ENCODE measurements at places on chromosomes 7 and 10. TPM values are rescaled to one million over a fixed set of nuclear protein-coding genes. Genes with fewer than 3 reads are reported as not detected.

The OR6V1 gene
- total RNA-seq = not detected

The PDIA4 gene
- 243 TPM for total RNA-seq

The ACSM6 gene
- total RNA-seq = not detected

The OR2A12 gene
- not detected for total RNA-seq

The PLXDC2 gene
- total RNA-seq = 17.1 TPM

The DOCK1 gene
- 69.3 TPM for total RNA-seq

The CYP3A4 gene
- not detected for total RNA-seq

The FAM131B gene
- total RNA-seq = 0.13 TPM

The ANKIB1 gene
- total RNA-seq = 24.5 TPM

The THSD7A gene
- total RNA-seq = 15.8 TPM

The RHOBTB1 gene
- 31.3 TPM for total RNA-seq

The PTF1A gene
- not detected for total RNA-seq

The LEP gene
- not detected for total RNA-seq

The PLAU gene
- total RNA-seq = 11.8 TPM

The VPS37D gene
- 3.8 TPM for total RNA-seq

The NPTX2 gene
- total RNA-seq = 6.7 TPM

The PIP gene
- total RNA-seq = not detected

The CADPS2 gene
- 49.2 TPM for total RNA-seq

The CUL2 gene
- total RNA-seq = 24.8 TPM

The CTAGE15 gene
- 0.13 TPM for total RNA-seq

The SYT15B gene
- total RNA-seq = 0.89 TPM

The GPR141 gene
- 0.13 TPM for total RNA-seq

The STK31 gene
- total RNA-seq = 0.13 TPM

The ANKRD30A gene
- total RNA-seq = not detected

The SLC26A4 gene
- total RNA-seq = 10.4 TPM

The ZPBP gene
- not detected for total RNA-seq

The CDC14C gene
- total RNA-seq = not detected

The SPAM1 gene
- total RNA-seq = not detected

The OR13A1 gene
- not detected for total RNA-seq

The CACNB2 gene
- under 0.01 TPM for total RNA-seq

The NAT16 gene
- not detected for total RNA-seq

All from dermis microvascular lymphatic vessel endothelial cell (primary cell).